ENCODE measurements at places on chromosomes 12 and 14.

DNA sequence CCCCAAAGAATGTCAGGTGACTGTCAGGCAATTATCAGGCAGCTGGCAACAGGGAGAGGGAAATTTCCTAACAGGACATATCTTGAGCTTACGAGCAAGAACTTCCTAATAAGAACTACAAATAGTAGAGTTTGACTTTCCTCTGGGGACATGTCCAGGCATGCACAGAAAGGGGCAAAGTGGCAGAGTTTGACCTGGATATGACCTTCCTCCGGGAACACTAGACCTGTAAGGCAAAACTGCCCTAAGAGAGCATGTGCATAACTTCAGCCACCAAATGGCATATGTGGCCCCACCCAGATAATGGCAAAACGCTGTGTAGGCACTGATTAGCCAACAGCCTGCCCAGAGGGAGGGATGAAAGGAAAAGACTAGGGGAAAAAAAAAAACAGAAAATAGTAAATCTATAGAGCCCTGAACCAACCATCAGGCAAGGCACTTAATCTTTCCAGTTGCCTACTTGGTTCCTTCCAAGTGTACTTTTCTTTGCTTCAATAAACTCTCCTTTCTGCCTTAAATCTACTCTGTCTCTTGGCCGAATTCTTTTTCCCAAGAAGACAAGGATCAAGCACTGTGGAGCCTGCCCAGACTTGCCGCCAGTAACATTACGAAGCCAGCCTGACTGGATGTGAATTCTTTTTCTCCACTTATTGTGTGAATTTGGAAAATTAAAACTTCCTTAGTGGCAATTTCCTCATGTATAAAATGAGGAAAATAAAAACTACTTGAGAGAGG is 164.1 kb downstream of the SPTSSA start:
- DNase-seq, result no peak

- DNase-seq, result no peak
Measured at GRCh38 chr12:14951851-14952250, 9.6 kb downstream of the ARHGDIB start.

GRCh38 chr14:77230914-77231313 is 40.1 kb downstream of the NGB start:
- DNase-seq, result no peak

- DNase-seq, result no peak
Measured at GRCh38 chr12:126741536-126742240, 1525.3 kb upstream of the TMEM132C start.

DNA sequence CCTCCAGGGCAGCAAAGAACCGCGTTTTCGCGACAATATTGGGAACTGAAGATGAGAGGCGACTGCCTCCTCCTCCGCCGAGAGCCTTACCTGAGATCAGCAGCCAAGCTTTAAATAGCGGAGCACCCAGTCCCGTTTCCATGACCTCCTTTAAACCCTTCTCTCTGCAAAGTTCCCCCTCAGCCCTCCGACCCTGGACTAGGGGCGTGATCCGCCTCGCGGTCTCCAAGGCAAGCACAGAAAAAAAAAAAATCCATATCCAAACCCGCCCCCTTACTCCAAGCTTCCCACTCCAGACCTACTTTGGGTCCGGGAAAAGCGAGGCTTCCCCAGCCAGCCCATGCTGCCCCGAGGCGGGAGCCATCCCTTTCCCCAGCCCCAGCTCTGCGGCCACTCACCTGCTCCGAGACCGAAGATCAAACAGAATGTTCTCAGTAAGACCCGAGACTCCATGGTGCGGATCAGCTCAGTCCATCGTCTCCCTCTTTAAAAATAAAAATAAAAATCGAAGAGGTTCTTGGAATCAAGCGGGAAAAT is 630 bp downstream of the NELL2 start:
- DNase-seq, result no peak

DNA sequence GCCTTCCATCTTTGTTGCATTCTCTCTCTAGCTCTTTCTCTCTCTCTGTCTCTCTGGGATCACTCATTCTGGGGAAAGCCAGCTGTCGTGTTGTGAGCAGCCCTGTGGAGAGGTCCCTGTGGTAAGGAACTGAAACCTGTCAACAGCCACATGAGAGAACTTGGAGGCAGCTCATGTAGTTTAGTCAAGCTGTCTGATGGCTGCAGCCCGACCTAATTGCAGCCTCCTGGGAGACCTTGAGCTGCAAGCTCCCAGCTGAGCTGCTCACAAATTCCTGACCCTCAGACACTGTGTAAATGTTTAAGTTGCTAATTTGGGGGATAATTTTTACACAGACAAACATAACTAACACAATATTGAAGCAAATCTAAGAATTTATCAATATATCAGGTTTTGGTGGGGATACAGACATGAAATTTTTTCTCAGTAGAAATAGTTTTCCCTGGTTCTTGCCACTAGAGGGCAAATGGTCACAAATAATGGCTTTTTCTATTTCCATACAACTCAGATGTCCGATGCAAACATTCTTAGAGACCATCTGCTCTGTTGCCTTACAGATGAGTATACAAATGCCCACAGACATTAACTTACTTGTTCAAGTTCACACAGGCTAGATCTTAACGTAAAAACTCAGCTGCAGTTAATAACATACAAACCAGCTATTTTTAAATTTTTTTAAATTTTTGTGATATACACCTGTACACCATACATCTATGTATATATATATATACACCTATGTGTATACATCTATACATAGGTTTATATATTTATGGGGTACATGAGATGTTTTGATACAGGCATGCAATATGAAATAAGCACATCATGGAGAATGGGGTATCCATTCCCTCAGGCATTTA is 15.5 kb upstream of the KRR1 start:
- no peak for DNase-seq

DNA sequence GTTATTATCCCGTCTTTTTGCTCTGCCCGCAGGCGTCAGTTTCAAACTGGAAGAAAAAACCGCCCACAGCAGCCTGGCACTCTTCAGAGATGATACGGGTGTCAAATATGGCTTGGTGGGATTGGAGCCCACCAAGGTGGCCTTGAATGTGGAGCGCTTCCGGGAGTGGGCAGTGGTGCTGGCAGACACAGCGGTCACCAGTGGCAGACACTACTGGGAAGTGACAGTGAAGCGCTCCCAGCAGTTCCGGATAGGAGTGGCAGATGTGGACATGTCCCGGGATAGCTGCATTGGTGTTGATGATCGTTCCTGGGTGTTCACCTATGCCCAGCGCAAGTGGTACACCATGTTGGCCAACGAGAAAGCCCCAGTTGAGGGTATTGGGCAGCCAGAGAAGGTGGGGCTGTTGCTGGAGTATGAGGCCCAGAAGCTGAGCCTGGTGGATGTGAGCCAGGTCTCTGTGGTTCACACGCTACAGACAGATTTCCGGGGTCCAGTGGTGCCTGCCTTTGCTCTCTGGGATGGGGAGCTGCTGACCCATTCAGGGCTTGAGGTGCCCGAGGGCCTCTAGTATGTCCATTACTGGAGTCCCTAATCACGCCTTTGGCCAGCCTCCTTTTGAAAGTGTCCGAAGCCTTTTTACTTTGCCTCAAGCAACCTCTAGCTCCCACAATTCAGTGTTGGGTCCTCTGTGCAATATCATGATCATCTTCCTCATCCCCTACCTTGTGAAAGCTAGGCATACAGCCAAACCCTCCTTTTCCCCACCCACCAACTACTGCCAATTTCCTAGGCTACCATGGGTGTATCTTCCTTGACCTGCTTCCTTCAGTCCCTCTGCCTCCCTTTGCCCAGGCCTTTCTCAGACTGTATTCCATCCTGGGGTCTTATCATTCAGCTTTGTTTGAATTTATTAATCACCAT is 891 bp downstream of the SPRYD4 start:
- no peak for DNase-seq

- DNase-seq, result no peak
Measured at GRCh38 chr12:5582018-5582417, 150.1 kb downstream of the NTF3 start.
